ENCODE measurements at places on chromosomes 11 and 22.

GRCh38 chr22:37213218-37213855 lies 1.1 kb upstream of the SSTR3 start:
- no peak for DNase-seq

DNA sequence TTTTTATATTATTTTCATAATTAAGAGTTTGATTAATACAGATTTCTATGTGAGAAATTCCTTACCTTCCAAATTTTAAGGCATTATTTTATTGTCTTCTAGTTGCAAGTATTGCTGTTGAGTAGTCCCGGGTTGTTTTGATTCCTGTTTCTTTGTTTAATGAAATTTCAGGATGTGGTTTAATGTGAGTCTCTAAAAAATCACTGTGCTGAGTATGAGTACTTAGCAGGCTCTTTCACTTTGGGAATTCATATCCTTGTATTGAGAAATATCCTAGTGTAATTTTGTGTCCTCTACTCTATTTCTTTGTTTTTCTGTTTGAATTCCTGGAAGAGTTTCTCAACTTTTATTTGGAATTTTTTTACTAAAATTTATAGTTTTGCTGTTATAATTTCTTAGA lies 113.2 kb downstream of the TMEM135 start:
- DNase-seq = no peak

- DNase-seq = no peak
Measured at GRCh38 chr22:24025475-24025874, 14.4 kb downstream of the CABIN1 start.

DNA sequence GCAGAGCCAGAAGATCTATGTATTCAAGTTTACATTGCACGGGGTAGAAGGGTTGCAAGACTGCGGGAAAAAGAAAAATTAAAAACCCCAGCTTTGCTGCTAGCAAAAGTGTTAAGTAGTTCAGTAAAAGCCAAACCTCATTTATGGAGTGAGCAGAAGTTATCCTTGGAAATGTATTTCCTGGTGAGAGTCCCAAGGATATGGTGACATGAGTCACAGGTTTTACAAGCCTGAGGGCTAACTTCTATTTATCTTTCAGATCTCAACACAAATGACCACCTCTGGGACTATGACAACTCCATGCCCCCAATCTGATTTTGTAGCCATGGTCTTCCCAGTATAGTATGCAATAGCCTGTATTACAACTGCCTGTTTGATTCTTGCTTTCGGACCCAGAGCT lies 26.1 kb downstream of the ABTB2 start:
- DNase-seq = no peak

- no peak for DNase-seq
Measured at GRCh38 chr11:36349351-36350136, 53.5 kb downstream of the PRR5L start.

GRCh38 chr11:96307776-96308140 lies 35.2 kb downstream of the MAML2 start:
- no peak for DNase-seq

GRCh38 chr22:47775686-47776085 lies 1013.2 kb downstream of the TBC1D22A start:
- DNase-seq = no peak

DNA sequence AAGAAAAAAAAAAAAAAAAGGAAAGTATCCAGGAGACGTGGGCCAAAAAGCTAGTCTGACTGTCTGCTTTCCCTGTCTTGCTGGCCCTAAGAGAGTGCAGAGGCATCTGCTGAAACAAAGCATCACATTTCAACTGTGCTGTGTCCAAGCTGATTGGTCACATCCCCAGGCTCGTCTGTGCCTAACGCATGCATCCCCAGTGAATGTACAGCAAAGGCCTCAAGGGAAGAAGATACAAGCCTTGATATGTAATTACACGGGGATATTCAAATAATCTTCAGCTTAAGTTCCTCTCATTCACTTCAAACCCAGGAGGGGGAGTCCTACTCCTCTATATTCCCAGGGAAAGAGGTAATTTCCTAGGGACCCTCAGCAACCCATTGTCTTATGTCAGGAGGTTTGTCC lies 5.4 kb upstream of the SORL1 start:
- no peak for DNase-seq

- no peak for DNase-seq
Measured at GRCh38 chr11:45243967-45244366, 42.2 kb downstream of the SYT13 start.

DNA sequence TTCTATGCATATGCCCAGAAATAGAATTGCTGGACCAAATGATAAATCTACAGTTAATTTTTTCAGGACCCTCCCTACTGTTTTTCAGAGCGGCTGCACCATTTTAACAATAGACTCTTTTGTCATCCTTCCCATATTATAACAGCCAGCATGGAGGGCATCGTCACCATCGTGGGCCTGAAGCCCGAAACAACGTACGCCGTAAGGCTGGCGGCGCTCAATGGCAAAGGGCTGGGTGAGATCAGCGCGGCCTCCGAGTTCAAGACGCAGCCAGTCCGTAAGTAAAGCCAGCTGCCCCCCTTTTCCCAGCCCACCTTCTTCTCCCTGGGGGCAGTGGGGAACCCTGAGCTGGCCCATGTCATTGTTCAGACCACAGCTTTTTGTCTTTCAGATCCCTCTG lies 79.5 kb upstream of the TTC12 start:
- DNase-seq = no peak

Data from SHP77 treated with DMSO at 0.1 percent for 48 hours (cell line).